Stromal cell of bone marrow (primary cell): ENCODE measurements at places on chromosomes 7 and 10.

GRCh38 chr7:64574540-64575099, 11.7 kb upstream of the ZNF680 start:
- peak; percentile 21 for DNase-seq

- no peak for DNase-seq
These were observed 53.3 kb upstream of the PPIF start for GRCh38 chr10:79293841-79294581.

DNA sequence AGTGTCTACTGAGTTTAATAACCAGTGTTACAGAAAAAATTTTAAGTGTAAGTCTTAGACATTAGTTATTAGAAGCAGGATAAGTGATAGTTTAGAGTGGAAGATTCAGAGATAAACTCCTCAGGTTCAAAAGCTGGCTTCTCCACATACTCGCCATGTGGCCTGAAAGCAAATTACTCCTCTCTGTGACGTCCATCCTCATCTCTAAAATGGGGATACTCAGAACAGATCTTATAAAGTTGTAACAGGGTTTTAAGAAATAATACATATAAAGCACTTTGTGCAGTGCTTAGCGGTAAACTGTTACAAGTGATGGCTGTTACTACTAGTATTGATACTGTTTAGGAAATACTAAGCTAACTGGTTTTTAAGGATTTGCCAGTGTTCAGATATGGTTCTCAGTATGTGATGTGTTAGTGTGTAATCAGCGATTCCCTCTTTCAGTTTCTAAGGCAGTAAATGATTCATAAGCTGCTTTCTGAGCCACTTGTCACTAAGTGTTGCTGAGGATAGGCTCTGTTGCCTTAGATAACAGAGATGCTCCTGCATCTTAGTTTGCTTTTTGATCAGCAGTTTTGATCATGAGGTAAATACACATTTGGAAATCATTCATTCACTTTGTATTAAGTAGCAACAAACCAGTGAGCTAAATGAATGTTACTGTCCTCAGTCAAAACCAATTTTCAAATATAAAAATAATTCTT, 58.7 kb downstream of the CYP51A1 start:
- DNase-seq, result no peak

DNA sequence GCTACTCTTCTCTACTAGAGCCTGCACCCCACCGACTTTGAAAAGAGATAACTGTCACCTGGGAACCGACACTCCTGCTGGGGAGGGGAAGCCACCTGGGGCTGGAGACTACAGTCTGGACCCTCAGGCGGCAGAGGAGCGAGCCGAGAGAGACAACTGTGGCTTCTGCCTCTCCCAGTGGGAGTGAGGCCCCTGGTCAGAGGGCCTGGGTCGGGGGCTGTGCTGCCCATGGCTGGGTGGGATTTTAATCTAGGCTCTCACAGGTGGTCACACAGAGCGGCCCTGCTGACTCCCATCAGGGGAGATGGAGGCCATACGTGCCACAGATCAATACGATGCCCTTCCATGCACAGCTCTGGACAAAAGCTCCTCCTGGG, 372.1 kb downstream of the DNAJB6 start:
- DNase-seq, result no peak

DNA sequence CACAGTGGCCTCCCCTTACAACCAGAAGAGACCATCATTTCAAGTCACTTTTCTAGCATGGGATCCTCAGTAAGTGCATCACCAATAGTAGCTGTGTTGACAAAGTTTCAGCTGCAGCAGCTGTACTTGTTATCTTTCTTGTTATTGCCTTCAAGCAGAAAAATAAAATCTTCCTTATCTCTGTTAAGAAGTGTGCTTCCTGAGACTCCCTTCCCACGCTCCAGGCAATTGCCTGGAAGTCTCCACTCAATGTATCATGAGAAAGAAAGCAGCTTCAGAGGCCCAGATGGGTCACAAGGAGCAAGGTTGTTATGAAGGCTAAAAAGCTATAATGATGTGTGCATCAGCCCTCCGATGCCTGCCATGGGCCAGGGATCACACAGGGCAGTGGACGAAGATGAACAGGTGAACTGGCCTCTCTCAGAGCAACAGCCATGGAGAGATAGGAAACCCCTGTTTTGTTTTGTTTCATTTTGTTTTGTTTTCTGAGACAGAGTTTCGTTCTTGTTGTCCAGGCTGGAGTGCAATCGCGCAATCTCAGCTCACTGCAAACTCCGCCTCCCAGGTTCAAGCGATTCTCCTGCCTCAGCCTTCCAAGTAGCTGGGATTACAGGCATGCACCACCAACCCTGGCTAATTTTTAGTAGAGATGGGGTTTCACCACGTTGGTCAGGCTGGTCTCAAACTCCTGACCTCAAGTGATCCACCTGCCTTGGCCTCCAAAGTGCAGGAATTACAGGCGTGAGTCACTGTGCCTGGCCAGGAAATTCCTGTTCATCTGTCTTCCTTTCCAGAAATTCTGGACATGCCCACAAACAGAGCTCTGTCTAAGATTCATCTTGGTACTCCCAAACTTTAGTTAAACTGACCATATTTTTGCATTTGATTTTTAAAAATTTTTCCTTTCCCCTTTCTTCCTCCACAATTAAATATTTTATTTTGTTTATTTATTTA, 340.5 kb downstream of the TNS3 start:
- no peak for DNase-seq

DNA sequence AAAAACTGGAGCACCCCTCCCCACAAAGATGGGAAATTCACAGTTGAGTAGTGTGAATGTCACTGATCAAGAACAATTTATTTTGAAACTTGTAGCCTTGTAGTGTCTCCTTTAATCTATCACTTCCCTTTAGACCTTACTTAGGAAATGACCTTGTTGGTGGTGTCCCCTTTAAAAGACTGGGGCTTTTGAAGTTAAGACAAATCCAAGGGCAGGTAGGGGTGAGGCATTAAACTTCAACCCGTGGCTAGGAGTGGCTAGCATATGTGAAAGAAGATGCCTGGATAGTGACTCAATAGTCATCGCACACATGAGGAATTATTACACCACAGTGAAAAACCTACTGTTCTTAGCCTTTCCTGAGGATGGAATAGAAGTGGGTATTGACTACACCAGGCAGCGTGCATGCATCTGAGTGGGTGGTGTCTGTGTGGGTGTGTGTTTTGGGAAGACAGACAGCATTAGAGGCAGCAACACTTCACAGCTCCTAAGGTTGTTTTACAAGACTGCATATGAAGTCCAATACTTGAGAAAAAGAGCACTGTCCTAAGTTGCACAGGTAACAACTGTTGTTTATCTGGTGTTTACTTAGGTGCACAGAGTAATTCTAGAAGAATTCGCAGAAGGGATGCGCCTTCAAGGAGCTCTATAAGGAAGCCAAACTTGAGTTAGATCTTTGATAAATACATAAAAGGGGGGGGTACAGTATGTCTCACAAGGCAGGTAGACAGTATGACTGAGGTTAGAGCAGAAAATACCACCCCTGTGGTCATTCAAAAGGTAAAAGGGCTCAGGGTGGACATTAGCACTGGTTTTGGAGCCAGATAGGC, 32.9 kb downstream of the ABLIM1 start:
- no peak for DNase-seq

- DNase-seq, result no peak
These were observed 235.8 kb downstream of the PAXIP1 start for GRCh38 chr7:154767142-154767541.

GRCh38 chr10:72336259-72337038, 18.3 kb downstream of the DNAJB12 start:
- no peak for DNase-seq

DNA sequence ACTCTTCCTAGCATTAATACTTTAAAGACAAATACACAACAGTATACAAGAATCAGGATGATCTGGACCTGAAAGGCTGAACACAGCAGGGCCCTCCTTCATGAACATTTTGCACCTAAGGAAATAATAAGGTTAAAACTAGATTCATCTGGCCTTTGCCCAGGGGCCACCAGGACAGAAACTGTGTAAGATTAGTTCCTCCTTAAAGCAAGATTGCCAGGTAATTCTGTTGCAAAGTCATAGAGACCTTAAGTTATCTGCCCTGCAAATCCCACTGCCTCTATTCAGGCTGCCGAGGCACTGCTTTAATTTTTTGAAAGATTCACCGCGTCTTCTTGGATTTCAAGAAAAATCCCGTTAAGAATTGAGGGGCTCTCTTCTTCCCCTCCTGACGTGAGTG, 1.6 kb upstream of the KIAA1217 start:
- no peak for DNase-seq

DNA sequence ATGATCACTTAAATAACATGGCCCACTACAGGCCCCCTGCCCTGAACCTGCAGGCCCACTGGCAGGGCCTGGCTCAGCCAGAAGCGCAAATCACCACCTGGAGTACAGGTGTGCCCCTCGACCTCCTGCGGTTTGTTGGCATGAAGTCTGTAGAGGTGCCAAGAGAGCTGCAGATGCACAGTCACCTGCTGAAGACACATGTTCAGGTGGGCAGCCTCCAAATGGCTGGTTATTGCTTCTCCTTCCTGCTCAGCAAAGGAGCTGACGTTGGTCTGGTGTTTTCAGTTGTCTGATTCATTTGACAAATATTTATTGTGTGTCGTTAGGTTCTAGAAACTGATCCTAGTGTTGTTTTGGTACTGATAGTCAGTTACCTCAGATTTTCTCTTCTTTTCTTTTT, 29.0 kb downstream of the DHTKD1 start:
- DNase-seq, result no peak

GRCh38 chr10:7773845-7774801, 13.7 kb downstream of the KIN start:
- DNase-seq, result no peak

GRCh38 chr10:128137877-128138276, 11.7 kb upstream of the MKI67 start:
- DNase-seq, result no peak

DNA sequence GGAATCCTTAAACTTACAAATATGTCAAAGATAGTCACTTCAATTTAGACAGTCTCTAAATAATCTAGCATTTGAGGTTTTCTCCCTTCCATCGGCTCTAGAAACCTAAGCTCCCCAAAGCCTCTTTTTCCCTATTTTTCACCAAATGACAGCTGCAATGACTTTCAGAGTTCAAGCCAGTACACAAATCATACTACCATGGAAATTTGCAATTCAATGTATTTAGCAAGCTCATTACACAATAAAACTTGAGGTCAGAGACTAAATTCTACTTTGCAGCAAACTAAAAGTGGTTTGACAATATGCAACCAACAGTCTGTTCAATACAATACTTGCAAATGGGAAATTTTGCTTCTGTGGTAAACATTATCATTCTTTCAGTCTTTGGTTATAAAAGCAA, 80.3 kb downstream of the SKIDA1 start:
- DNase-seq, result no peak

DNA sequence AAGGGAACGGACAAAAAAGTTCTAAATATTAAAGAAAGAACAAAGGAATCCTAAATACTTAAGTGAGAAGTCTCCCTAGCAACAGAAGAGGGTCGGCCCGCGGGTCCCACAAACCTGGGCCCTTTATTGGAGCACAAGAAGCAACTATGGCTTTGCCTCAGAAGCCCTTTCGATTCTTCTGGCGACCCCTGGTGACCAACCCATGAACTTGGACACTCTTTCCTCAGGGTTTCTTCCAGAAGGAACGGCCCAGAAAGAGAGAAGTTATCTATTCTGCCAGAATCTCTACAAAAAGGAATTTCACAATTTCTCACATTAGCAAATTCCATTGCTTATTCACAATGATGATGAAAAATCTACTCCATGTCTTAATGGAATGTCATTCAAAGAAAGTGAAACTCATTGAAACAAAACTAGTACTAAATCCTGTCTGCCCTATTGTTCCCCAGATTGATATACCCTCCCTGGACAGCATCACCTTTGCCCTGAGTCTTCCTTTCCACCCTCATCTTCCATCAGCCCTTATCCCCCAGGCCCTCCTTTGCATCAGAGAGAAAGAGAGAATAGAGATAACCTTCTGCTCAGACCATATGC, 43.7 kb downstream of the CPVL start:
- DNase-seq, result peak; percentile 45
